ENCODE measurements at places on chromosomes 7 and 10.
A peak's percentile ranks its signal among the peaks of the same experiment; 100 is the strongest.

DNA sequence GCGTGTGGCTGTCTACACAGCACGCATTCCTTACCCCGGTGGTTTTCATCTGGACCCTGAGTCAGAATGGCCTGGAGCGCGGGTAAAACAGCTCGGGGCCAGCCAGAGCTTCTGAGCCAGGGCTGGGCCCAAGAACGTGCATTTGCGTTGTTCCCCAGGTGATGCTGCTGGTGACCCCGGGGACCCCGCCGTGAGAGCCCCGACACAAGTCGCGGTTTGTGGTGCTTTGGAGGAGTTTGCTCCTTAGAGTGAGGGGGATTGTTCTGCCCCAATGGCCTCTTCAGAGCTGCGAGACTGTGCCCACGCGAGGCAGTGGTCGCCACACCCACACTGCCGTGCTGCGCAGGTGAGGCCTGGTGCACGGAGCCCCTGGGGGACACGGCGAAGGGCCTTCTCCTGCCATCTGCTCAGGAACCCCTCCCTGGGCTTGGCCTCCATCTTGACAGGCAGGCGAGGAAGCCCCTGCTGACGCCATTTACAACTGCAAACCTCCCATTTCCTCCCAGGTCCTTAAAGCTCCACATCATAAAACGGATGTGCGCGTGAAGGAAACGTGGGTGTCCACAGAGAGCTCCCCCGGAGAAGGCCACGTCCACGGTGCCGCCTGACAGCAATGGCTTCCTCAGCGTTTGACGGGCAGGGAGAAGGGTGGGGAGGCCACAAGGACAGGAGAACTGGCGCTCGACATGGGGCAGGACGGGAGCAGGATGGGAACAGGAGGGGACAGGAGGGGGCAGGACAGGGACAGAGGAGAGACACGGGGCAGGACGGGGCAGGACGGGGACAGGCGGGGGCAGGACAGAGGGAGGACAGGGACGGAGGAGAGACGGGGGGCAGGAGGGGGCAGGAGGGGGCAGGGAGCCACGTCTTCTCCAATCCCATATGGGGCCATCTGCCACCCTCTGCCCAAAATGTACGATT, 477.2 kb downstream of the DNAJB6 start:
- DNase-seq = no peak

DNA sequence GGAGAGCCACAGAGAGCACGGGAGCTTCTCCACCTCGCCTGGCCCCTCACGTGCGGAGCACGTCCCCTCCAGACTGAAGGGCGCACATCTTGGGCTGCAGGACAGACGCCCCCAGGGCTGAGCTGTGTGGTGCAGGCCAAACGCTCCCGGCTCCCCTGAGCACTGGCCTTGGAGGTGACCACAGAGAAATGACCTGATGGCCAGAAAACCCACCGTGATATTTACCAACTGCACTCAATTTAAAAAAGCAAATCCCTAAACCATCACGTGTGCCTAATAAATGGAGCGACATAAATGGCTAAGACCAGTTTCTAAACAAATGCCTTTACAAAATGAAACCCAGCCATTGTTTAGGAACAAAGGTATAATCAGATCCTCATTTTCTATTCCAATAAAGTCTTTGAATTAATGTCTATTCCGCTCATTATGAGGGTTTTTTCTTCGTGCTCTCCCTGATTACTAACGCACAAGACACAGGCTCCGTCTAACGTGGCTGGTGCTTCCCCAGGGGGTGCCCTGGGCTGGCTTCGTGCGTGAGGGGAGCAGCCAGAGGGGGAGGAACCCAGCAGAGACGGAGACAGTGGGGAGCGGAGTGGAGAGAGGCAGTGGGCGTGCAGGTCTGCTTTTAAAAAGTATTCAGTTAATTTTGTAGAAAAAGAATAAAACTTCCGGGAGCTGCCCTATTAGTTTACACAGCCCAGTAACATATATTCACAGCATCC, 190.3 kb downstream of the DNAJB6 start:
- no peak for DNase-seq

GRCh38 chr10:35182631-35183510, 56.2 kb downstream of the CREM start:
- no peak for DNase-seq

DNA sequence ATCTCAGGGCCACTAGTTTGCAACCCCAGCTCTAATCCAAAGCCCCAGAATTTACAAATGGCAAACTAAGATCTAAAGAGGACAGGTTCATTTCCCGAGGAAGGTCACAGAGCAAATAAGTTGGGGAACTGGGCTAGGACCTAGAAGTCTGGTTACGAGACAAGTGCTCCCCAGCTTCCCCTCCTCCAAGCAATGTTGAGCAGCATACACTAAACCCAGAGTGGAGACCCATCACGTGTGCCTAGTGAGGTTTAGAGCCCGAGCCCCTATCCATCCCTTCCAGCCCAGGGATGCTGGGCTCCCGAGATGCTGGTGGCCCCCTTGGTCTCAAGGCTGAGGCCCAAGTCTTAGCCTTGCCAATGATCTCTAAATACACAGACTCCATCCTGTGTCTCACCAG, 209.5 kb upstream of the ZMIZ1 start:
- DNase-seq = no peak

- peak; percentile 89 for DNase-seq
These were observed 2.5 kb upstream of the MEST start for GRCh38 chr7:130489140-130489983.

DNA sequence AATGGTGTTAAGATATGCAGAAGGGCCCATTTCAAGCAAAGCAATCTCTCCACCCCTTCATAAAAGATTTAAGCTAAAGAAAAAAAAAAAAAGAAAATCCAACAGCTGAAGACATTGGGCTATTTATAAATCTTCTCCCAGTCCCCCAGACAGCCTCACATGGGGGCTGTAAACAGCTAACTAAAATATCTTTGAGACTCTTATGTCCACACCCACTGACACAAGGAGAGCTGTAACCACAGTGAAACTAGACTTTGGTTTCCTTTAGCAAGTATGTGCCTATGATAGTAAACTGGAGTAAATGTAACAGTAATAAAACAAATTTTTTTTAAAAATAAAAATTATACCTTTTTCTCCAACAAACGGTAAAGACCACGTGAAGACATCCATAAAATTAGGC, 28.6 kb downstream of the PPP3CB start:
- no peak for DNase-seq

DNA sequence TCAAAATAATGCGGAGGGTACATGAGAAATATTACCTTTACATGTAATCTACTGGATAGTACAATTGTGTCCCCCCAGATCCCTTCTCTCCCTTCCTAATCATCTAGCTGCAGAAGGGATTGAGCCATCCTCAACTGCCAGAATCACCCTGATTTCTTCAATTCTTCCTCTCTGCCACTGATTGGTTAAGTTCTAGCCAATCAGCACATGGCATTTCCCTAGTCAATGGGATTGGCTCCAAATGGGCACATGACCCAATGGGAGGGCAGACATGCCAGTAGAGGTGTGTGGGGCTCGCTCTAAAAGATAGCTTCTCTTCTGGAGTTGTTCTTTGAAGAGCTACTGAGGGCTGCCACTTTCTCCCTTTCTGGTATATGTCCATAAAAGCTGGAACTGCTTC, 20.9 kb upstream of the UBE3C start:
- DNase-seq = no peak

GRCh38 chr7:134782121-134782623, 2.7 kb downstream of the CALD1 start:
- DNase-seq = peak; percentile 61

DNA sequence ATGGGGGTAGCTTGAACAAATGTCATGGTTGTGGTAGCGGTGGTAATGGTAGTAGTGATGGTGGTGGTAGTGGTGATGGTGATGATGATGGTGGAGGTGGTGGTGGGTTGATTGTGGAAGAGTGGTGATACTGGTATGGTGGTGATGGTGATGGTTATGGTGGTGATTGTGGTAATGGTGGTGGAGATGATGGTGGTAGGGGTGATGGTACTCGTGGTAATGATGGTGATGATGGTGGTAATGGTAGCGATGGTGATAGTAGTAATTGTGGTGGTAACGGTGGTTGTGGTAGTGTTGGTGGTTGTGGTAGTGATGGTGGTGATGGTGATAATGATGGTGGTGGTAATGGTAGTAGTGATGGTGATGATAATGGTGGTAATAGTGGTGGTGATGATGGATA, 65.7 kb upstream of the SDK1 start:
- no peak for DNase-seq

GRCh38 chr7:101767544-101767943, 49.9 kb upstream of the CUX1 start:
- DNase-seq = no peak

DNA sequence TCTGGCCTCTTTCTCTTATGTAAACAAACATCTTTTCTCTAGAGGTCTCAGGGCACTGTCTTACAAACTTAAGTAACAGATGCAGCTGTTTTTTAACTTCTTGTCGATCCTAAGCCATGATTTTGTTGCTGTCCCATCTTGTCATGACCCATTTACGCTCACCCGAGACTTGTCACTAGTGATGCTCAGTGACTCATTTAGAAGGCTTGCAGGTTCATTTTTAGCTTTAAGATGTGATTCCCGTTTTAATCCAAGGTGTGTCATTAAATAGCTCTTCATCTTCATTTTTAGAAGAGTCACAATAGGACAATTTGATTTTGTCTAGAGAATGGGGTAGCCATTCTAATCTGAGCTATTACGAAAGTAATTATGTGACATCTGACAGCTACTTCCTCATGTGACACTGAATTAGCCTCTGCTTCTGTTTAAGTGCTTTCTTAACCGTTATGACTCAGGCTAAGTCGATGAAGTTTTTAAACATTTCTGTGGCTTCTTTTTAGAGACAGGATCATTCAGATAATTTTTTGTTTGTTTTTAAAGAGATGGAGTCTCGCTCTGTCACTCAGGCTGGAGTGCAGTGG, 42.7 kb downstream of the SPDYE5 start:
- DNase-seq = peak; percentile 10

GRCh38 chr10:30869566-30869965, 162.1 kb downstream of the ZNF438 start:
- DNase-seq = no peak

DNA sequence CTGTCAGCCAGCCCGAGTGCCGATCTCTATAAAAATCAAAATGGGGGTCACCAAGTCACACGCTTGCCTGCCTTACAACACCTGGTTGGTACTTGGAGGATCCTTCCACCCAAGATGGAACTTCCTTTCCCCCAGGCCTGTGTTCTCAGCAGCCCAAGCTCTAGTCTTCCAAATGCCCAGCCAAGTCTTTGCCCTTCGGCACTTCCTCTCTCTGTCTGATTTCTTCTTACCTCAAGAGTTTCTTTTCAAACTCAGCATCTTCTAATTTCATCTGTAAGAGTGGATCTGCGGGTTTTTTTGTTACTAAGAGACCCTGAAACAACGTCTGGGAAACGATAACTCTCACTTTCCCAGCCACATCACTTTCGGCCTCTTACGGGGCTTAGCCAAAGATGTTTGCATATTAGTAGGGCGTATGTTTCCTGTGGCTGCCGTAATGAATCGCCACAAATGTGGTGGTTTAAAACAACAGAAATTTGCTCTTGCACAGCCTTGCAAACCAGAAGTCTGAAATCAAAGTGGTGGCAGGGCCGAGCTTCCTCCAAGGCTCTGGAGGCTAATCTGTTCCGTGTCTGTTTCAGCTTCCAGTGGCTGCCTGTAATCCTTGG, 219.9 kb downstream of the TCF7L2 start:
- no peak for DNase-seq

- no peak for DNase-seq
These were observed 42.6 kb downstream of the ZNF800 start for GRCh38 chr7:127349881-127350280.

DNA sequence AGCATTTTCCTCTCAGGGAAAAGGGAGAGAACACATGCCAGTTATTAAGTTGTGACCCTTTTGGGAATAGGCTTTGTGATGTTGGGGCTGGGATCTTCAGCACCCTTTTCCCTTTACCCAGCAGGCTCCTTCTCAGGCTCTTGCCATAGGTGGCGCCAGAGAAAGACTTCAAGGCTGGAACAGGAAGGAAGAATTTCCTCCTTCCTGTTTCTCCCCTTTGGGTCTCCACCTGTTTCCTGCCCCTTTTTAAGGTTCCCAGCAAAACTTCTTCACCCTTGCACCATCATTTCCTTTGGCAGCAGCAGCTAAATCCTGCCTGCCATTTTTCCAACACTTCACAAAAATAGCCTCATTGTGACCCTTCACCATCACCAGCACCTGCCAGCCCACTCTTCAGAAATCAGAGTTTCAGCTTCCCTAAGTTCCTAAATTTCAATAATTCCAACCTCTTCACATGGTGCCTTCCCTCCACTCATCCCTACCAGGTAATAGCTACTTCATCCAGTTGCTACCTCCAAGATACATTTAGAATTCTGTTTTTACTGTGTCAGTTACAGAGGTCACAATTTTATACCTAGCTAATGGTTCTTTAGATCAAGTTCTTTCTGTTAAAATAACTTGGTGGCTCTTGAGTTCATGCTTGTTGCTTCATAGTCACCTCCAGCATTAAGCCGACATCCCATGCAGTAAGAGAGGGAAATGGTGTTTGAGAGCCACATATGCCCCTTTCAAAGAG, 22.4 kb upstream of the FOXK1 start:
- no peak for DNase-seq

GRCh38 chr7:144391823-144392255, 11.7 kb downstream of the NOBOX start:
- DNase-seq = peak; percentile 78

- DNase-seq = no peak
These were observed 4.3 kb downstream of the HNRNPF start for GRCh38 chr10:43404704-43405084.

DNA sequence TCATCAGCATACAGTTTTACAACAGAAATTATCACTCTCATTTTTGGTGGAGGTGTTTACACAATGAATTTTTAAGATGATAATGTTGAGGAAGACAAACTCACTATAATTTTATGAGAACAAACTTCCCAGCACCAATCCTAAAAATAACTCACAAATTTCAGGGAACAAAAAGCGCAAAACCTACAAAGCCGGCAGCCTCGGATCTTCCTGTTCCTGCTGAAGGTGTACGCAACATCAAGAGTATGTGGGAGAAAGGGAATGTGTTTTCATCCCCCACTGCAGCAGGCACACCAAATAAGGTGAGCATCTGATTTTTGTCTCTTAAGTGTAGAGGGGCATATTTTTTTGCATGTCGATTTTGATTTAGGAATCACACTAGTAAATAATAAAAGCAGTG, 26.5 kb upstream of the AGBL3 start:
- DNase-seq = no peak

- DNase-seq = no peak
These were observed 199.5 kb downstream of the ADAM12 start for GRCh38 chr10:126188679-126189200.

- no peak for DNase-seq
These were observed 202.4 kb upstream of the TCERG1L start for GRCh38 chr10:131513901-131514300.

DNA sequence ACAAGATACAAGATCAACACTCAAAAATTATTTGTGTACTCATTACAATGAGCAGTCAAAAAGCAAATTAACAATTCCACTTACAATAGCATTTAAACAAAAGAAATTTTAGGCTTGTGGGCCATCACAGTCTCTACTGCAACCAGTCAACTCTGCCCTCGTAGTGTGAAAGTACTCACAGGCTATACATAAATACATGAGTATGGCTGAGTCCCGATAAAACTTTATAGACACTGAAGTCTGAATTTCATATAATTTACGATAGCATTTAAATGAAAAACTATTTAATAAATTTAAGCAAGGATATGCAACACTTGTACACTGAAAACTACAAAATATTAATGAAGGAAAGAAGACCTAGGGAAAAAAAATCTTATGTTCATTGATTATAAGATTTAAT, 90.1 kb downstream of the ZNF33B start:
- no peak for DNase-seq

- DNase-seq = no peak
These were observed 46.3 kb downstream of the PITRM1 start for GRCh38 chr10:3126249-3126648.

GRCh38 chr7:112137141-112138101, 68.8 kb downstream of the DOCK4 start:
- DNase-seq = no peak

- no peak for DNase-seq
These were observed 223.2 kb downstream of the FANK1 start for GRCh38 chr10:126119599-126119998.
